ENCODE measurements at places on chromosomes 6 and 20.

- peak; percentile 70 for DNase-seq
These were observed 140.8 kb upstream of the CARMIL1 start for GRCh38 chr6:25138233-25138933.

DNA sequence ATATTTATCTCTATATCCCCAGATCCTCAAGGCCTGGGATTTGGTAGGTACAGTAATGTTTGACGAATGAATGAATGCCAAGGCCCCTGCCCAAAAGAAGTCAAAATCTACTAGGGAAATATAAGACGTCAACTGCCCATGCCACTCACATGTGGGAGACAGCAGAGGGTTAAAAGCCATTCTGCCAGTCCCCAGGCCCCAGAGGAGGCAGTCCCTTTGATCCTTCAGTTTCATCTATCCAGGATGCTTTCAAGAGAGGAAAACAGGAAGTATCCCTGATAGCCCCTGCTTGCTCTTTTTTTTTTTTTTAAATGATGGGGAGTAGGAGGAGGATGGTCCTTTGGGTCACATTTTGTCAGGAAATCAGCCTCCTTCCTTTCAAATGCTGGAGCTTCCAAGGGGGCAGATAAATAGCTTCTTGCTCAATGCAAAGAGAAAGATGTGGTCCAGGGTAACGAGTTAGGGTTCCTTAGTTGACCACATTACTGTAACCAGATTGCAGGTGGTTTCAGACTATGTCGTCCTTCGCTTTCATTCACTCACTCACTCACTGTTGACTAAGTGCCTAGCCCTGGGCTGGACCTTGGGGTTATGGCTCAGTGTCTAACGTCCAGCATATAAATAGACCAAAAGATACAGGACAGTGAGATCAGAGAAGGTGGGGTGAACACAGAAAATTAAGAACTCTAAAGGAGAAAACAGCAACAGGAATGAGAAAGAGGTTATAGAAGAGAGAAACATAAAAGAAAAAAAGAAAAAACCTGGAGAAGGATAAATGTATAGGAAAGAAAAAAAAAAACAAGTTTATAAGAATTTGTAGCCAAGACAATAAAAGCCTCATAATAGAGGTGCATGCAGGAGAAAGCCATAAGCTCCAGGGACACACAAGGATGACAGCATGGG, 64.6 kb upstream of the PIM1 start:
- no peak for DNase-seq

DNA sequence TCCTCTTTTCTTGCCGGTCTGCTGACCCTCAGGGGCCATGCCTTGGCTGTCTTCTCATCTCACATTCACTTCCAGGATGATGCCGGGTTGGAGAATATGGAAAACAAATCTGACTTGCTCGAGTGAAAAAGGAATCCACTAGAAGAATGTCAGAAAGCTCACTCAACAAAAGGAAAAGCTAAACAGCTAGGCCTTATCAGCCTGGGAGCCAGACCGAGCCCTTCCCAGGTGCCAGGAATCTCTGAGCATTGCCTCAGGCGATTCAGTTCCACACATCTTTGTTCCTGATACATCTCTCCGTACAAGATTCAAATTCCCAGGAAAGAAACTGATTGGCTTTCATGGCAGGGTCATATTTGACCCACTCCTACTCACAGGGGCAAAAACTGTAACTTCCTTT, 9.2 kb upstream of the OSER1 start:
- no peak for DNase-seq

DNA sequence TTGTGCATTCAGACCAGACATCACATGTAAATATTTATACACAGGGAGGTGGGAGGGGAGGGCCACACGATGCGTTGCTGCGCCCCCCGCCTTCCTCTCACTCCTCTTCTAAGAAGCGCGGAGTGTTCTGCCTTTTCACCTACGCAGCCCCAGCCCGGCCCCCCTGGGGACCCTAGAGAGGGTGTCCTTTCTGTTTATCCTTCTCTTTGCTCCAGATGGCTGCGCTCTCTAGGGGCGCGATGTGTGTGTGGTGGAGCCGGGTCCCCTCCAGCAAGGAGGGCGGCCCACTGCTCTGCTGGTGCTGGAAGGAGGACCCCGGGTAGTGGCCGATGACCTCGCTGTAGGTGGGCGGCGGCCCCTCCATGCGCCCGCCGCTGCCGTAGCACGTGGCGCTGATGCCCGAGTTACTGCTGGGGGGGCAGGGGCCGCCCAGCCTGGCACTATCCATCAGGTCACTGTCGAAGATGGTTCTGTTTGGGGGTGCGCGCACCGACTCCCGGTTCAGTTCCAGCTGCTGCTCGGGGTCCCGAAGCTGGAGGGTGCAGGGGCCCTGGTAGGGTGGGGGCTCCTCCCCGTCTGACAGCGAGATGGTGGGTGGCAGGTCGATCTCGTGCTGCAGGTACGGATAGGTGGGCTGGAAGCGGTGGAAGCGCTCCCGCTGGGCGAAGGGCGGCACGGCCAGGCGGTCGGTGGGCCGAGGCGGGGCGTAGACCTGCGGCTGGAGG, 31.8 kb upstream of the ZBP1 start:
- no peak for DNase-seq

- no peak for DNase-seq
These were observed 110.9 kb downstream of the ARMC2 start for GRCh38 chr6:108958900-108959770.

DNA sequence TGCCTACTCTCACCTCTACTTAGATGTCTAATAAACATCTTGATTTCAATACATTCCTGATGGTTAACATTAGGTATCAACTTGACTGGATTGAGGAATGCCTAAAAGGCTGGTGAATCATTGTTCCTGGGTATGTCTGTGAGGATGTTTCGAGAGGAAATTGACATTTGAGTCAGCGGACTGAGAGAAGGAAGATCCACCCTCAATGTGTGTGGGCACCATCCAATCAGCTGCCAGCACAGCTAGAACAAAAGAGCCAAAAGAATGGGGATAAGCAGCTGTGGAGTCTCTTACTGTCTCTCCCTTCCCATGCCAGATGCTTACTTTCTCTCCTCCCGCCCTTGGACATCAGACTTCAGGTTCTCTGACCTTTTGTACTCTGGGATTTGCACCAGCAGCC, 128.6 kb upstream of the HS3ST5 start:
- DNase-seq, result no peak

DNA sequence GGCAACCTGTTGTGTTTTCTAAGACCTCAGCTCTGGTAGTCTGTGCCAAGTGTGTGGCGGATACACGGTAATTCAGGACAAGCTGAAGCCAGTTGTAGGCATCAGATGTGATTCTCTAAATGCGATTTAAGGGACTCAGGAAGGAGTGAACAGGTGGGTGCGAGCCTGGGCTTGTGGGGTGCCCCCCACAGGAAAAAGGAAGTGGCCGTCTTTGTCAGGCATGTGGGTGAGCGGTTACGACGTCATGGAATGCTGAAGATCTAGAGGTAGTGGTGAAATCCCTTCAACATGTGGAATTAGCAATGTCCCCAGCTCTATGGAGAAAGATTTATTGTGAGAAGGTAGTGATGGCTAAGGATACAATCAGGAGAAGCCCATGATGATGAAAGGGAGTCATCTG, 95.1 kb upstream of the EXOC2 start:
- no peak for DNase-seq

GRCh38 chr6:164114651-164115050, 700.1 kb downstream of the QKI start:
- no peak for DNase-seq

GRCh38 chr20:4472906-4473305, 248.8 kb upstream of the PRND start:
- DNase-seq, result no peak

DNA sequence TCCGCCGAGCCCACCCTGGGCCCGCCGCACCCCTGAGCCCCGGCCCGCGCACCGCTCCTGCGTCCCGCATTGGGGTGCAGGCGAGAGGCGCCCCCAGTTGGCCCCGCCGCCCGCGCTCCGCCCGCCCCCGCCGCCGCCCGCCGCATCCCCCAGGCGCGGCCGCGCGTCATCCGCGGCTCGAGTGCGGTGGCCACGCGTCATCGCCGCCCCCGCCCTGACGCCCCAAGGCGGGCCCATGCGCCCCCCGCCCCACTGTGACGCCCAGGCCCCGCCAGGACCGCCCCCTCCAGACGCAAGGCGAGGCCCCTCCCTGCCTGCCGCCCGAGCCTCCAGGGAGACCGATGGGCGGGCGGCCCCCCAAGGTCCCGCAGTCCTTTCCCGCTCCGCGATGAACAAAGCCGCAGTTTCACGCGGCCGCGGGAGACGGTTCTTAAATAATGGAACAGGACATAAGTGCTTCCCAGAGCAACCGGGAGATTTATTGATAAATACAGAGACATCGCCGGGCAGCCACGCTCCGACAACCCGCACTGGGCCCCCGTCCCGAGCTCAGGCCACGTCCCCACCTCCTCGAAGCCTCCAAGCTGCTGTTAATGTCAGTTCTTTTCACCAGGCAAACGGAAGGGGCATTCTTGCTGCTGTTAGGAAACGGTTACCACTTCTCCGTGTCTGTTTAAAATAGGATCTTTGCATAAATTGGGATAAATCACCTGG, at the start of gene ANKRD60:
Gene ANKRD60, minus strand, starts transcription at position 170 of the 714 bp plus-strand sequence. Its CDS starts 0 bp downstream, at position 170.
- peak; percentile 31 for DNase-seq

DNA sequence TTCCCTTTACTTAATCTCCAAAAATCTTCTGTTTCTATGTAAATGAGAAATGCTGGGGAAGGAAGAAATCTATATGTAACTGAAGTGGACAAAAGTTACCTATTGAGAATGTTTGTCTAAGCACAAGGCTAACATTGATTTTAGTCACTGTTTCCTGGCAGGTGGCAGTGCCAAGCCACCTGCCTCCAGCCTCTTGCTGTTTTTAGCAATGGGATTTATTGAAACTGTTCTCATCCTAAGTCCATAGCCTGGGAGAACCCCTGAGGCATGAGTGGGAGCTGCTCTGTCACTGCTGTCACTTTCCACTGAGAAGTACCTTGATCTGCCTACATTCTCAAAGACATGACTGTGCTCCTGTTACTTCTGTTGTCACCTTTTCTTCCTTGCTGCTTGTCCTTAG, 14.7 kb downstream of the ENPP3 start:
- DNase-seq, result no peak

- no peak for DNase-seq
These were observed 67.6 kb downstream of the PHIP start for GRCh38 chr6:79010422-79010821.

- no peak for DNase-seq
These were observed 7.4 kb upstream of the PCK1 start for GRCh38 chr20:57553376-57554018.

DNA sequence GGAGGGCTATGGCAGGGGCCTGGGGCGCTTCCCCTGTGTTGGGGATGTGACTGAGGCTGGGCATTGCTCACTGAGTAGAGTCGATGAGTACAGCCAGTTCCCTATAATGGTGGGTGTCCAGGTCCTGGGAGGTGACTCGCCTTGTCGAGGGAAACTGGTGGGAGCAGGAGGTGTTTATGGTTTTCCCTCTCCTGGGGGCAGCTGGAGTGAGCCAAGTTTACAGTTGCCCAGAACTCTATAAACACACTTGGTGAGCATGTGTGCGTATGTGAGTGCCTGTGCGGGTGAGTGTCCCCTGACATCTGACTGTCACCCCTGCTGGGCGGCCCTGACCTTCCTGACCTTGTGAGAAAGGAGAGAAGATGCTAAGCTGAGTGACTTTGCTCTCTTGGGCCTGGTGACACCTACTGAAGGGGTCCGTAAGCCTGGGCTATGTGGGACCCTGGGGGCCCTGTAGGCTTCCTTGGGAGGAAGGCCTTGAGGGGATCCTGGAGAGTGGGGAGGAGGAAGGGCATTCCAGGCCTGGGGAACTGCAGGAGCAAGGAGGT, 65.9 kb downstream of the VEGFA start:
- no peak for DNase-seq

DNA sequence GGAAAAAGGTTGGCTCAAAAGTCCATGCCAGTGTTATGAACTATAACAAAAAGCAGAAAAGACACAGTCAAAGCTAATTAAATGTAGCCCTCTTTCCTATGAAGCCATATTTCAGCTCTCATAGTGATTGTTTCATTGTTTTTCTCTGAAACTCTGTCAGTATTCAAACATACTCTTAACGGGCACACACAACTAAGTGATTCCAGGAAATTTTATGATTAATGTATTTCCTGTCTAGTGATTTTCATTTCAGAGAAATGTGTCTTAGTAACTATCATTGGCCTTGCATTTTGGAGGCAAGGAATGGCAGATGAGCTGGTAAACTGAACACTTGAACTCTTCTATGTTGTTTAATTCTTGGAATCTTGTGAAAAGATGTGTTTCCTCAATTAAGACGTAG, 68.0 kb downstream of the CLVS2 start:
- DNase-seq, result no peak

- no peak for DNase-seq
These were observed 2.7 kb downstream of the KCNS1 start for GRCh38 chr20:45098103-45098773.

DNA sequence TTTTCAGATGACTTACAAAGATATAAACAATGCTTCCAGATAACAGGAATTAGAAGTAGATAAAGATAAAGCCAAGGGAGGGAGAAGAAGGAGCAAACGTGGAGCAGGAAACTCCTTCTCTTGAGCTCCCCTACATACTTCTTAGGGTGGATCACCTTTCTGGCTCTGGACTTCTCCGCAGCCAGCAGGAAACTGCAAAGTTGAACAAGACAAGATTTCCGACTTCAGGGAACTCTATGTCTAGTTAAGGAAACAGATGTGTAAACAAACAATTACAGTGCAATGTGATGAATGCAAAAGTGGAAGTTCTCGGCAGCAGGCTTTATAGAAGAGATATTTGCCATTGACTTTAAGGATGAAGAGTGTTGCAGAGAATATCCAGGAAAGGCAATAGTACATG, 134.0 kb upstream of the MARCKS start:
- no peak for DNase-seq

GRCh38 chr6:122817358-122817757, 28.3 kb downstream of the SMPDL3A start:
- DNase-seq, result no peak

DNA sequence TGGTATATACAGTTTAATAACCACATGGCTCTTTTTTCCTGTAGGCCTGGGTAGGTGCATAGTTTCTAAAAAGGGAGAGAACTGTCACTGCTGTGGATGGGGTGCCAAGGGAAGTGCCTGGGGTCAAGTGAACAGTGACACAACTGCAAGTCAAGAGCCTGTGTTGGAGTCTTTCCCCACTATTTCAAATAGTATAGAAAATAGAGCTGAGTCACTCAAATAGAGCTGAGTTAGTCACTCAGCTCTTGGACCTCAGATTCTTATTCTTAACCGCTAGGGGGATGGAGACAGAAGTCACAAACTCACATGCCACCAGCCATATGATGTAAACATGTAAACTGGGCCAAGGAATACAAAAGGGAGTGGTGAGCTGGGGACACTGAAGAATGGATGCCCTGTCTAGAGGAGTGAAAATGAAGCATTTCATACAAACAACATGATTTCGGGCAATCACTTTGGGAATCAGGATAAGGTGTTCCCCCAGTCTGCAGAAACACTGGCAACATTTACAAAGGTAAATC, 2.1 kb downstream of the NQO2 start:
- peak; percentile 64 for DNase-seq

GRCh38 chr6:169092375-169092774, 161.3 kb downstream of the THBS2 start:
- DNase-seq, result no peak
